ENCODE measurements at places on chromosomes 2 and 18.
A peak's percentile ranks its signal among the peaks of the same experiment; 100 is the strongest.

GRCh38 chr2:26723991-26724750 lies 31.6 kb downstream of the KCNK3 start:
- no peak for DNase-seq

DNA sequence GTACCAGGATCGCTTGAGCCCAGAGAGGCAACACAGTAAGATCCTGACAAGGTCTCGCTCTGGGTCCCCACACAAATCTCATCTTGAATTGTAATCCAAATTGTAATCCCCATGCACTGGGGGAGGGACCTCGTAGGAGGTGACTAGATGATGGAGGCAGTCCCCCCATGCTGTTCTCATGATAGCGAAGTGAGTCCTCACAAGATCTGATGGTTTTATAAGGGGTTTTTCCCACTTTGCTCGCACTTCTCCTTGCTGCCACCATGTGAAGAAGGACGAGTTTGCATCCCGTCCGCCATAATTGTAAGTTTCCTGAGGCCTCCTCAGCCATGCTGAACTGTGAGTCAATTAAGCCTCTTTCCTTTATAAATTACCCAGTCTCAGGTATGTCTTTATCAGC lies 46.0 kb upstream of the SERTAD2 start:
- DNase-seq, result no peak

- no peak for DNase-seq
Measured at GRCh38 chr2:180411661-180412060, 404.6 kb upstream of the CWC22 start.

DNA sequence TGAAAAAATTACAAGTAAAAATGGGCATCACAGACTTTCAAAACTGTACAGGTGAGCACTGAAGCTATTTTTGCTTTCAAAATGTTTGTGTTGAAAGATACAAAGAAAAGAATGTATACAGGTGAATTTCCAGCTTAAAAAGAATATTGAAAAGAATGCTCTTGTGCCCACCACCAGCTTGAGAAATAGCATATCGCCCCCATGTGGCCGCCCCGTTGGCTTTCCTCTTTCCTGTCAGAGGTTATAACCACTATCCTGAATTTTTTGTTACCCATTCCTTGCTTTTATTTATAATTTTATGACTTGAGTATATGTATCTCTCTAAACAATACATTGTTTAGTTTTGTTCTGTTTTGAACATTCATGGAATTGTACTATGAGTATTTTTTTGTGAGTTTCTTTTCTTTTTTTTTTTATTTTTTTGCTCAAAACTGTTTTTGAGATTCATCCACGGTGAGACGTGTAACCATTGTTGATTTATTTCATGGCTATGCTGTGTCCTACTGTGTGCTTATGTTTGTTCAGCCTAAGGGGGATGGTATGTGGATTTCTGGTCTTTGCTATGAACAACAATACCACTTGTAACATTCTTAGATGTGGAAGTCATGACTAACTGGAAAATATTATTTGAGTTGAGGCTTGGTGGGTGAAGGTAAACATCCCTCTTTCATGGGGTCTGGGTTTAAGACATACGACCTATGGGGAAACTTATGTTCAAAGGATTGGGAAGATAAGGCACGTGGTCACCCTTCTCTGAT lies 11.6 kb downstream of the TRPM8 start:
- no peak for DNase-seq

- DNase-seq, result peak; percentile 46
Measured at GRCh38 chr2:27001950-27002349, 30.8 kb upstream of the TMEM214 start.

GRCh38 chr18:30775629-30776028 lies 266.9 kb downstream of the DSC3 start:
- no peak for DNase-seq

- no peak for DNase-seq
Measured at GRCh38 chr2:224927646-224928173, 114.6 kb downstream of the DOCK10 start.

DNA sequence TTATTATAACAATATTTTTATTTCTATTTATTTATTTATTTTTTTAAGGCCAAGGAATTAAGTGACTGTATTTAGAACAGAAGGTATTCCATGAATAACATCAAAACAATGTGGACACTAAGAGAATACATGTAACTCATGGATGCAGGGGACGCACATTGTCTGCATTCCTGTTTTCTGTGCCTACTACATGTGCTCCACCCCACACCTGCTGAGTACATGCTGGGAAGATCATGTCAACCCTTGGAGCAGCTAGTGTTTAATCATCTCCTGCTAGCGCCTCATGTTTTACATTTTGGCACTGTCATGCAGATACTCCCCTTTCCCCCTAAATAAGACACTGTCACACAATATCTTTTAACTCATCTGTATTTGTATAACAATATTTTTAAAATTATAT lies 29.3 kb downstream of the DPYSL5 start:
- no peak for DNase-seq

DNA sequence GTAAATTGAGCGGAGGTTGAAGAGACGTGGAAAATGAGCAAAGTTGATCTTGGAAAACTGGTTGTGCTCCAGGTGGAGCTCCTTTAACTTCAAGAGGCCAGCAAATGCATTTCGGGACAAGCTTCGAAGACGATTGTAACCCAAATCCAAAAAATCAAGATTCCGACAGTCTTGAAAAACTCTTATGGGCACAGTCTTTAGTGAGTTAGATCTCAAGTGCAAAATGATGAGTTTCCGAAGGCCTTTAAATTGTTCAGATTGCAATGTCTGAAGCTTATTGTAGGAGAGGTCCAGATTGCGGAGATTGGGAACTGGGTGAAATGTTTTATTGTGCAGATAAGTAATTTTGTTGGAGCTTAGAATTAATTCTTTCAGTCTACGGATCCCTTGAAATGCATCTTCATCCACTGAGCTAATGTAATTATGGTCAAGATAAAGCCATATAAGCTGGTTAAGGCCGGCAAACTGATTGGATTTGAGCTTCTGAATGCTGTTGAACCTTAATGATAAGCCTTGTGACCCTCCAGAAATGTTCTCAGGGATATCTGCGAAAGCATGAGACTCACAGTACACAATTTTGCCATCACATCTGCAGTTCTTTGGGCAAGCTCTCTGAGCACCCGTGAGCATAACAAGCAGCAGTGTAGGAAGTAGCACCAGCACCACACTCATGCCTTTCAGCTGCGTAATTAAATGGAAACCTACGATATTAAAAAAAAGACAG lies 2.9 kb downstream of the LRRTM4 start:
- DNase-seq, result peak; percentile 56

GRCh38 chr2:106596844-106597243 lies 109.7 kb downstream of the CD8B2 start:
- DNase-seq, result no peak

- no peak for DNase-seq
Measured at GRCh38 chr18:47997338-47997780, 66.9 kb upstream of the SMAD2 start.

GRCh38 chr18:26526128-26526965 lies 22.0 kb downstream of the KCTD1 start:
- DNase-seq, result no peak

GRCh38 chr18:52391810-52392559 lies 52.0 kb downstream of the DCC start:
- DNase-seq, result peak; percentile 43

- no peak for DNase-seq
Measured at GRCh38 chr2:3595985-3596384, 1.1 kb downstream of the COLEC11 start.

DNA sequence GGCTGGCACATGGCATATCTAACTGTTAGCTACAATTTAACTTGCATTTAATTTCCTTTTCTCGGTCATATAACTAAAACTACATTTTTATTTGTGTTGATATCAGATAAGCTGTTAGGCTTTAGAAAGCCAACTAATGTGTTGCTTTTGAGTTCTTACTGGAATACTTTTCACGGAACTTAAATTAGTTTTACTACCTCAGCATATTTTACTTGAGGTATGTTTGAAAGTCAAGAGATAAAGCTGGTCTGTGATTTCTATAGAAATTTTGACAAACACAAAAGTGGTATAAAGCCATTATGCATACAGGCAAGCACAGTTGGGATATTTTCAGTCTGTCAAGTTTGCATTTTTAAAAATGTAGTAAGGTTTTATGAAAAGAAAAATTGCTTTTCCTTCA lies 162.6 kb downstream of the ZNF804A start:
- DNase-seq, result no peak

- DNase-seq, result no peak
Measured at GRCh38 chr2:40318921-40319320, 133.0 kb downstream of the SLC8A1 start.

DNA sequence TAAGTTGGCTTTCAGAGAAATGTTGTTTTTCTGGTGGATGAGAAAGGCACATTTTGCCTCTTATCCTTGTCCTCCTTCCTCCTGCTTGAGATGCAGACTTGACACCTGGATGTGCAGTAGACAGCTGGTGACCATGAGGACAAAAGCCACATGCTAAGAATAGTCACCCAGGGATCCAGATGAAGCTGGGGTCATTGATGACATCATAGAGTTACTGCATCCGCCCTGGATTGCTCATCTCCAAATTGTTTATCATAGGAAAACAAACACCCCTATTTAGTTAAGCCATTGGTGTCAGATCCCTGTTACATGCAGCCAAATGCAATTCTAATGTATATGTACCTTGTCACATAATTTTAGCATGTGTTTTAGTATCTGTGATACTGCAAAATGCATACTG lies 16.3 kb upstream of the SLC1A4 start:
- DNase-seq, result no peak

GRCh38 chr2:205139822-205140463 lies 542.4 kb upstream of the NRP2 start:
- DNase-seq, result no peak

DNA sequence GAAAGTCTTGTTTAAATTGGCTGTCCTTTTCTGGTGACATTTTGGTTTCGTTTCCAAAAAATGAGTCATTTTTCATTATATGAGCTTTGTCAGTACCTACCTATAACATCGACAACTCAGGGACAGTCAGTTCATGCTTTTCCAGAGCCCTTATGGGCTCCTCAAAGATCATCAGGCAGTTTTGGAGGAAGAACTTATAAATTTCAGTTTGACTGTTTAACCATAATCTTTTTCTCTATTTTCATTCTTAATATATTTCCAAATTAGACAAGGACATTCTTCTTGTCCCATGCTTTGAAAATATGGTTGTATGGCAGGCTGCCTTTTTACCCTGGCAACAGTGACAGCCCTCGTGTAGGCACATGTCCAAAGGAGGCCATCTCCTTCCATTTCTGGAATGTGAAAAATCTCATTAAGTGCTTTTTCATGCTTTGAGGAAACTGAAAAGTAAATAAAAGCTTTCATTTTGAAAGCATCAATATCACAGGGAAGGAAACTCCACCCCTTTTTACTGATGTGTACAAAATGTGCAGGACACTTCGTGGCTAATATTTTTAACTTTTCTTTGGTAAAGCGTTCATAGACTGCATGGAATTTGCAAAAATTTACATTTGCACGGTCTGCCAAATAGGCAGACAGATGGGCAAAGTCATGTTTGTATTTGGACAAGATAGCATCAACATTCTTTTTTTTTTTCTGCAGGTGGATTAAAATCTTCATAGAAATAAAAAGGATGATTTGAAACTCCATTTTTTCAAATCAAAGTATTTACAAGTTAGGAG lies 7.2 kb upstream of the PROC start:
- DNase-seq, result no peak

DNA sequence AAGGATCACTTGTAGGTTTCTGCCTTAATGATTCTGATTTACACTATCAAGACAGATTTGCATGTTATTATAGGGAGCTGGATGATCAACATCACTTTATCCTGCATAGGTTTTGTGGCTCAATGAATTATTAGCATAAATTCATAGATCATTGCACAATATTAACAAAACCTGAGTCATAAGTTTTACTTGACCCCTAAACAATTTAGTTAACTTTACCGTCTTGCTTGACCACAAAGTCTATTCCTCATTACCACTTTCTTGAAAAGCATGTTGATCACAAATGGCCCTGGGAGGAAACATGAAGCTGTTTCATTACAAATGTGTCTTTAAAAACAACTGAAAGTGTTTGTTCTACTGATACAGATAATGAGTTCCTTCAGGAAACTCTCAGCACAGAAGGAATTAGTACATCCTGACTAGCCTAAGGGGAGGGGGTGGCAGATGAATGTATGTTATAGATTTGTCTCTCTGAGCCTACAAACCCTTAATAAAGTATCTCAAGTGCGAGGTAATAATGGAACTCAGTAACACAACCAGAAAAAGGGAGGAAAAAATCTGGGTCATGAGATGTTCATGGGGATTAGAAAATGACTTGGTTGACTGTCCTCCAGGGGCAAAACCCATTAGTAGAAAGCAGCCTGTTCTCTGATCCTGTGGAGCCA lies 303.4 kb downstream of the PIK3C3 start:
- DNase-seq, result no peak

DNA sequence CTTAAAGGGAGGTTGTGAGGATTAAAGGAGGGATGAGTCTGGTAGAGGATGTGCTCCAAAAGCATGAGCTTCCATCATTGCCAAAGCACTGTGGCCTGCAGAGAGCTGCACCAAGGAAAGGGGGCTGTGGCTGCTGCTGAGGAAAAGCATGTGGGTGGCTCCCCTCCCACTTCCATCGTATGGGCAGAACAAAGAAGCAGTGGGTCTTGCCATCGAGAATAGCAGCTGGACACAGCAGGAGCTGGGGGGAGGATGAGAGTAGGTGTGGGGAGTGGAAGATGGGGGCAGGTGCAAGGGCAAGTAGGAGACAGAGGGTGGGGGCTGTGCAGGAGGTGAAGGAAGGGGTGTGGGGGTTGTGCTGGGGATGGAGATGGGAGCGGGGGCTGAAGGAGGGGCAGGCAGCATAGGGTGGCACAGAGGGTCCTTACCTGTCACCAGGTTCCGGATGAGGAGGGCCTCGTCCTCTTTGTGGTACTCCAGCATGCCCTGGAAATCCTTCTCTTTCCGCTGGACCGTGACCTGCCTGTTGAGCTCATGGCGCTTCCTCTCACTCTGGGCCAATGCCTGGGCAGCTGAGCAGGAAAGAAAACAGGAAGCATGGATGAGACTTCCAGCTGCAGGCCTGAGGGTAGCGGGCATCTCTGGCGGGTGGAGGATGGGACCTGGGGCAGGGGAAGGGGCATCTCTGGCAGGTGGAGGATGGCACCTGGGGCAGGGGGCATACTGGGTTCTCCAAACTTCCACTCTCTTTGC lies 33.6 kb upstream of the ACAA2 start:
- DNase-seq, result no peak

DNA sequence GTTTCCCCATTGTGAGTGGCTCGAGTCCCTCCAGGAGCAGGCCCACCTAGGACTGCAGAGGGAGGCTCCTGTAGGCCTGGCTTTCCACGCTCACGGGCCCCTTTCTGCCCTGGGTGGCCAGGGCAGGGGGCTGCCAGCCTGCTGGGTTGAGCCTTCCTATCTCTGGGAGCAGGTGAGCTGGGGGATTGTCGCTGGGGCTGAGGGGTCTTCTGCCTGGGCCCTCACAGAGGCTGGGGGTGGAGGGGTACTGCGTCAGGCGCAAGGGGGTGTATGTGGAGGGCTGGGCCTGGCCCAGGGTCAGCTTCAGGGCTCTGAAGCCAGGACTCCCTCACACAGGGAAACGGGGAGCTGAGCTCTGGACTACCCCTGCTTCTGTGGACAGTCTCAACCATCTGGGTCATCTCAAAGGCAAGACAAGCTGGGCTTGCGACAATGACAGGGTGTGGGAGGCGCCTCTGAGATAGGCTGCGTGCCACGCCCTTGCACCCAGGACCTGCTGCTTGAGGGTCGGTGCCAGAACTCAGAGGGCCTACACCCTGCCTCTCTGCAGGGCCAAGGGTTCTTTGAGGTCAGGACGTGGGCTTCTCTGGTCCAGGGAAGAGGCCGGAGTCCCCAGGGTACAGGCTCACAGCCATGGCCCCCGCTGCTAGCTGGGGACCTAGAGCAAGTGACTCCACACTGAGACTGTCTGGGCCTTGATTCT lies 206.1 kb downstream of the TWIST2 start:
- DNase-seq, result no peak

- no peak for DNase-seq
Measured at GRCh38 chr2:181218401-181218821, 238.0 kb downstream of the UBE2E3 start.

Data from pons (tissue), 1 donor.